ENCODE measurements at places on chromosomes 5 and 9. TPM values are rescaled to one million over a fixed set of nuclear protein-coding genes. Genes with fewer than 3 reads are reported as not detected.
A peak's percentile ranks its signal among the peaks of the same experiment; 100 is the strongest.

SLC6A19 gene
- not detected for total RNA-seq

DNA sequence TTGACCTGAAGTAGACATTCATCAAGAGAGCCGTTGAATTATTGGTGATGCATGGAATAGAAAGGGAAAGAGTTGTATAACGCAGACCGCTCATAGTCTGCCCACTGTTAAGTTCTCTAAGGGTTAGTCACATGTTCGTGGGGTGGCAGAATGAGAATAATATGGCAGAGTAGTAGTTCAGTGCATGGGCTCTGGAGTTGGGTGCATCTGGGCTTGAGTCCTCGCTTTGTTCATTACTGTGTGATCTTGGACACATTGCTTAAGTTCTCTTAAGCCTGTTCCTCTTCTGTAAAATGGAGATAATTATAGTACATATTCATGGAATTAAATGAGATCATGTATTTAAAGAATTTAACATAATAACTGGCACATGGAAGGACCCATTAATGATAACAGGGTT, 23.6 kb downstream of the TNPO1 start:
- no peak for DNase-seq

- DNase-seq, result no peak
These were observed 182.4 kb upstream of the OTULINL start for GRCh38 chr5:14399054-14399692.

GRCh38 chr9:134699343-134699740, 57.7 kb downstream of the COL5A1 start:
- DNase-seq, result no peak

GRCh38 chr9:92965759-92966517, 18.6 kb downstream of the FGD3 start:
- peak; percentile 31 for DNase-seq

GRCh38 chr9:83154087-83154736, 91.3 kb upstream of the RASEF start:
- no peak for DNase-seq

All from activated naive CD4-positive, alpha-beta T cell treated with anti-CD3 and anti-CD28 coated beads for 36 hours (primary cell).